H1 (cell line): ENCODE measurements at places on chromosomes 2 and 18. TPM values are rescaled to one million over a fixed set of nuclear protein-coding genes. Genes with fewer than 3 reads are reported as not detected.

KCNG2 gene
- total RNA-seq = 0.19 TPM in 1 of 2 replicates, not detected in the other

RTP5 gene
- total RNA-seq = not detected in 2 replicates

GRCh38 chr2:14011190-14011589 is 621.3 kb upstream of the LRATD1 start:
- no peaks in the 10 kb centered on the region for H3K4me1 ChIP-seq
- DNase-seq = no peak
- H3K27ac ChIP-seq = no peak overlapping the region
- H3K4me3 ChIP-seq = no peak overlapping the region

GRCh38 chr2:61978522-61978921 is 73.0 kb downstream of the COMMD1 start:
- H3K27ac ChIP-seq = no peak overlapping the region
- H3K4me3 ChIP-seq = no peak overlapping the region
- H3K27me3 ChIP-seq = no peaks in the 10 kb centered on the region
- H3K4me1 ChIP-seq = no peaks in the 10 kb centered on the region
- no peaks in the 10 kb centered on the region for H3K36me3 ChIP-seq
- DNase-seq = no peak
